ENCODE measurements at places on chromosomes 1 and 21.
A peak's percentile ranks its signal among the peaks of the same experiment; 100 is the strongest.

DNA sequence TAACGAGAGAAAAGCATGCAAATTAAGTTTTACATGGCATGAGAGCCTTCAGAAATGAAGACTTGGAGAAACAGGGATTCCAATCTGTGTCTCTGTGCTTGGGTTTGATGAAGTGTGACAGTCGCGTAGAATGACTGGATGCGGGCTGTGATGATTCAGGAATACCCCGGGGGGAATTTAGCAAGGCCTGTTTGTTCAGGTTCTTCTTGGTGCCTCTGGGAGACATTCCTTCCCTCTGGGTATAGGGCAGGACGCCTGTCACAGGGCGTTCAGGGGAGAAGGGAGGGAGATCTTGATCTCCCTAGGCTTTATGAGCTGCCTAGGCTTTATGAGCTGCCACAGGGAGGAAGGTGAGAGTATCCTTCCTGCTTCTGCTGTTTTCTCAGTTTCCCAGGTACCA lies 36.6 kb downstream of the DOP1B start:
- DNase-seq: no peak

DNA sequence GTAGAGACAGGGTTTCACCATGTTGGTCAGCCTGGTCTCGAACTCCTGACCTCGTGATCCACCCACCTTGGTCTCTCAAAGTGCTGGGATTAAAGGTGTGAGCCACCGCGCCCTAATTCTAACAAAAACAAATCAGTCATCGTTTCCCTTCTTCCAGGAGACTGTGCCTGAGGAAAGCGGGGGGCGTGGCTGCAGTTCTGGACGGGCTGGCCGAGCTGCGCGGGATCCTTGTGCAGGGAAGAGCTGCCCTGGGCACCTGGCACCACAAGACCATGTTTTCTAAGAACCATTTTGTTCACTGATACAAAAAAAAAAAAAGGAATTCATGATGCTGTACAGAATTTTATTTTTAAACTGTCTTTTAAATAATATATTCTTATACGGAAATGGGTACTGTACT lies 104.2 kb downstream of the WDR4 start:
- no peak for DNase-seq

- DNase-seq: no peak
Observed at GRCh38 chr1:67290236-67290635, 17.4 kb upstream of the IL12RB2 start.

GRCh38 chr1:234559152-234559901 lies 50.7 kb downstream of the IRF2BP2 start:
- DNase-seq: no peak

GRCh38 chr1:201653233-201653632 lies 114.3 kb downstream of the NAV1 start:
- DNase-seq: no peak

GRCh38 chr21:43699933-43700599 lies 18.9 kb upstream of the PDXK start:
- DNase-seq: no peak

GRCh38 chr1:104768466-104768865 lies 1018.8 kb downstream of the AMY1C start:
- no peak for DNase-seq

- peak; percentile 18 for DNase-seq
Observed at GRCh38 chr1:221575605-221576004, 166.3 kb downstream of the DUSP10 start.

- no peak for DNase-seq
Observed at GRCh38 chr1:8404460-8405370, 86.8 kb downstream of the SLC45A1 start.

DNA sequence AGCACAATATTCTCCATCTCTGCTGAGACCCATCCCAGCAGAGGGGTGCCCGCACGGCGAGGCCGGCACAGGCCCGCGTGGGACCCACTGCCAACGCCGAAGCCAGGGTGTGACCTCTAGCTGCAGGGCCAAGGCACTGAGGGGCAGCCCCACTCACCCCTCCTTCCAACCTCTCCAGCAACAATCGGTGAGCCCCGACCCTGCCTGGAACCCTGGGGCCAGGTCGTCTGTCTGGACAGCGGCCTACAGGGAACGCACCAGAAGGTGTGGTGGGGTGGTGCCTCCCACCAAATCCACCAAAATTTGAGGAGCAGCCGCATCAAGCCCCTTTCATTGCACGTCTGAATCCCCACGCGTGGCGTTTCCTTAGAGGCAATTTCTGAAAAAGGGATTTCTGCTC lies 63.0 kb upstream of the ADARB1 start:
- DNase-seq: no peak

GRCh38 chr1:110120960-110121561 lies 8.8 kb downstream of the UBL4B start:
- DNase-seq: no peak

GRCh38 chr1:59350521-59350920 lies 53.6 kb downstream of the FGGY start:
- no peak for DNase-seq

DNA sequence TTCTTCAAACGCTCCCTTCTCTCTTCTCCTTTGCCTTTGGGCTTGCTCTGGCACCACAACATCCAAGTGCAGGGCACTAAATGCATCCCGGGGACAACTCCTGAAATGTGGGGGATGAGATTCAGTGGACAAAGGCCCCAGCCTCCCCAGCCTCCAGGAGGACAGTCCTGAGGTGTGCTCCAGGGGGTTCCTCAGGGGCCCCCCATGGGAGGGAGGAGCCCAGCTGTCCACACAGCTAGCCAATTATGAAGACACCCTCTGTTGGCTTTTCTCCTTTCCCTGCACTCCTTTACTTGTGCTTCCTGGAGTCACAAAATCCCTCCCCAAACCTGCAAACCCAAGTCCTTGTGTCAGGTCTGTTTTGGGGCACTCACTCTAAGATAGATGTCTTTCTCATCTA lies 735.4 kb downstream of the PTPRU start:
- DNase-seq: no peak

DNA sequence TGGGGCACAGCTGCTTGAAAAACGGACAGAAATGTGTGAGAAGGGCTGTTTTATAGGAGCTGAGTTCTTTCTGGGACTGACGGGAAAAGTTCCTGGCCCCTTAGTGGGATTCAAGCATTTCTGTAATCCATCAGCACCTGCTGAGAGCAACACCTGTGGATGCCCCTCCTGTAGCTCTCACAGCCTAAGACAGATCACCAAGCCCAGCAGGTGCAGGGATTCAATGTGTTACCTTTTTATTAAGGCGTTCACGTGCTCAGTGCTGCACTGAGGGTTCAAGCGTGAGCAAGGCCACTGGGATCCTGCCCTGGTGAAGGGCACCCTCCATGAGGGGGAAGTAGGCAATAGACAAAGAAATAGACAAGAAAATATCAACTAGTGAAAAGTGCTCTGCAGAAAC lies 14.9 kb downstream of the OLFML2B start:
- no peak for DNase-seq

DNA sequence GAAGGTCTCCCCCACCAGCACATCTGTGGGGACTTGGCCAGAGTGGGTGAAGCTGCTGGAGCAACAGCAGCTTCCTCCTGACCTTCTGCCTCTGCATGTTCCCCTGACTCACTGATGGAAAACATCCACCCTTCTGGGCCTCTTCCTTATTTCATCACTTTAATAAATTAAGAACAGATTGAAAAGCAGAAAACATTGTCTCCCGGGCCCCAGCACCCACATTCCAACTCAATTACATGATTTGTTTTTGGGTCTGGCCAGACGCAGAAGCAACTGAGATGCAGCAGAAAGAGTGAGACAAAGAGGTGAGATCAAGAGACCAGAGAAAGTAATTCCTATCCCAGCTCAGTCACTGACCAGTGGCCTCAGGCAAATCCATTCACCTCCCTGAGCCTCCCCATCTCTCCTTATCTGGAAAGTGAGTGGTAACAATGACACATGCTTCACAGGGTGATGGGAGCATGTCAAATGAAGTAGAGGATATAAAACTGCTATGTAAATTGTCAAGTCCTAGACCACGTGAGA lies 157.1 kb downstream of the ELAVL4 start:
- DNase-seq: no peak

GRCh38 chr1:214447557-214447871 lies 103.9 kb downstream of the PTPN14 start:
- DNase-seq: peak; percentile 38

DNA sequence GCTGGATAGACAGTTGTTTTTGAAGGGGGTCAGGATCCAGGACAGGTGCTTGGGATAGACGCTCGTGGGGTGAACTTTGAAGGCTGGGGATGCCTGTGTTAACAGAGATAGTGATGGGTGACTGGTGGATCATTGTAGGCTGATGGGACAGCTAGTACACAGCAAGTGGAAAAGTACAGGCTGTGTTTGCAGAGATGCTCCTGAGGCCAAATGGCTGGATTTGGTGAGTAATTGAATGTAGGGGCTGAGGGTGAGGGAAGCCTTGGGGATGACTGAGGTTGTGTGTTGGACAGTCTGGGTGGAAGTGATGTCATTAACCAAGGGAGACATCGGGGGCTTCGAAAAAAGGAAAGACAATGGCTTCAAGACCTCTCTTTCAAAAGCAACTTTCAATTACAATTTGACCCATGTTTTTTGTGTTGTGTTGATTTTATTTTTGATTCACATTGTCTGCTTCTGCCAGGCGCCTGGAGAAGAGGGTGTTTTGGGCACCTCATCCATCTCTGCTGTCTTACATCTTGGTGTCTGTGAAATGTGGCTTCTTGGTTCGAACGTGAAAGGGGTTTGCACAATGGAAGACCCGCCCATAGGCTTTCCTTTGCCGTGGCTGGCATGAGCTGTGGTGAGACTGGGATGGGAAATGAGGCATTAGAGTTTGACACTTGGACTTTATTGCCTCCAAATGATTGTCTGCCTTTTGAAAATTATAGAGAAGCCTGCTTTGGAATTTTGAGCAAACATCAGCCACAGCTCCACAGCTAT lies 147.5 kb downstream of the FOXD2 start:
- DNase-seq: no peak

DNA sequence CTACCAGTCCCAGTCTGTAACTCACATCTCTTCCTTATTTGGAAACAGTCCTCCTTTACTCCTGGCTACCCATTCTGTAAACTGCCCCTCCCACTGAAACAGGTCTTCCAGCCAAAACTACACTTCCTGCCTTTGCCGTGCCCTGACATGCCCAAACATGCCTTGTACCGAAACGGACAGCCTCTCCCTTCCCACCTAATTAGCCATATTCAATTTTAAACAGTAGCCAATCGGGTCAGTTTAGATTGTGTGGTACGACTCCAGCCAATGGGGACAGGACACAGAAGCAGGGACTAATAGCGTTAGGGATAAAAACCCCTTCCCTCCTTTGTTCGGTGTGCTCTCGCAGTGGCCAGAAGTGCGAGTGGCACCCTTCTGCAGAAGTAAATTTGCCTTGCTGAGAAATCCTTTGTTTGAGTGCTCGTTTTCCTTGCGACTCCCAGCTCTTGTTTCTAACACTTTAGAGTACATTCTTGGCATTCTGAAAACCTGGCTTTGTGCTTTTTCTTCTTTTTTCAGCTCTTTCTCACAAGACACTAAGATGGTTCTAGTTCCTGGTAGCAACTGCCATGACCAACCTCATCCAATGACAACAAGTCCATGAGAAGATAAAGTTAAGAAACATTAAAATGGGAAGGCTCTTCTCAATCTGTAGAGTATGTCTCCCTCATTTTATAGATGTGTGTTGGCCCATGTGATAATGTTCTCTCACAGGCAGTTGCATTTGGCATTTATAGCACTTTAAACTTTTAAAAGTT lies 325.1 kb upstream of the GREM2 start:
- no peak for DNase-seq

GRCh38 chr1:240199758-240200645 lies 108.3 kb downstream of the FMN2 start:
- DNase-seq: no peak

- DNase-seq: peak; percentile 63
Observed at GRCh38 chr1:231590453-231591198, 36.0 kb upstream of the DISC1 start.

- no peak for DNase-seq
Observed at GRCh38 chr1:35863136-35863535, 19.9 kb upstream of the AGO1 start.

DNA sequence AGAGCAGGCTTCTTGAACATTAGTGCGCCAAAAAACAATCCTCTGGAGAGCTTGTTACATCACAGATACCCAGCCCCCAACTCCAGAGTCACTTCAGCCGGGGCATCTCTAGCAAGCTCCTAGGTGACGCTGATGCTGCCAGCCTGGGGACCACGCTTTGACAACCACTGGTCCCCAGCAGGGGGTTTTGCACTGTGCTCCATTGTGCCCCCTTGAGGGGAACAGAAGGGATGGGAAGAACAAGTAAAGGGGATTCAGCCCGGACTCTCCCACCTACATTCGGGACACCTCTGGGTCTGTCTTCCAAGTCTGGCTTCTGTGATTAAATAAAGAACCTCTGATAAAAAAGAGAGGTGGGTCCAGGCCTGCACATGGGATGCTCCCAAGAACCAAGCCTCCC lies 60.4 kb downstream of the ATP5PO start:
- DNase-seq: no peak

- peak; percentile 81 for DNase-seq
Observed at GRCh38 chr21:38351961-38352521, 95.2 kb downstream of the KCNJ15 start.

DNA sequence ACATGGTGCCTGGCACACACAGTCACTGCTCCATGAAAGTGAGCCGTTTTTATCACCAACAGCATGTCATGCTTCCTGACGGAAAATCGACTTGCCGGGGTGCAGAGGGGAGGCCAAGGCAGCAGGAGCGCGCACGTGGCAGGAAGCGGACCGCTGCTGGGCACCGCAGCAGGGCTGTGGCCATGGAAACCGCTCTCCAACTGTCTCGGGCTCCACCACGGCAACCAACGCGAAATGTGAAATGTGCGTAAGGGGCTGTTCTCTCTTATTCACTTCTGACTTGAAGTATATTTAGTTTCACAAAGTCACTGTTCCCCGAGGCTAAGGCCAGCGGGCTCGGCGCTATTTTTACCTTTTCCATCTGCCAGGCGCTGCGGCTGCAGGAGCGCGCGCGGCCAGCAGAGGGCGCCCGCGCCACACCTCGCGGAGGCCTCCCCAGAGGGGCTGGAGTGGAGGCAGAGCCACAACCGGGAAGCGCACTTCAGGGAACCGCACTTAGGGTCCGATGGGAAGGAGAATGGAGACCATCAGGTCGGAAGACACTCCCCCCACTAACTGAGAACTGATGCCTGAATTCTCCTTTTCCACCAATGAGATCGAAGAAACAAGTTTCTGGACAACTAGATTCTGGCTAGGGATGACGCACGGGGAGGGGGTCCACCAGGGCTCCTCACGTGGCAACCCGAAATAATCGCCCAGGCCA lies 19.7 kb downstream of the RCC2 start:
- no peak for DNase-seq

DNA sequence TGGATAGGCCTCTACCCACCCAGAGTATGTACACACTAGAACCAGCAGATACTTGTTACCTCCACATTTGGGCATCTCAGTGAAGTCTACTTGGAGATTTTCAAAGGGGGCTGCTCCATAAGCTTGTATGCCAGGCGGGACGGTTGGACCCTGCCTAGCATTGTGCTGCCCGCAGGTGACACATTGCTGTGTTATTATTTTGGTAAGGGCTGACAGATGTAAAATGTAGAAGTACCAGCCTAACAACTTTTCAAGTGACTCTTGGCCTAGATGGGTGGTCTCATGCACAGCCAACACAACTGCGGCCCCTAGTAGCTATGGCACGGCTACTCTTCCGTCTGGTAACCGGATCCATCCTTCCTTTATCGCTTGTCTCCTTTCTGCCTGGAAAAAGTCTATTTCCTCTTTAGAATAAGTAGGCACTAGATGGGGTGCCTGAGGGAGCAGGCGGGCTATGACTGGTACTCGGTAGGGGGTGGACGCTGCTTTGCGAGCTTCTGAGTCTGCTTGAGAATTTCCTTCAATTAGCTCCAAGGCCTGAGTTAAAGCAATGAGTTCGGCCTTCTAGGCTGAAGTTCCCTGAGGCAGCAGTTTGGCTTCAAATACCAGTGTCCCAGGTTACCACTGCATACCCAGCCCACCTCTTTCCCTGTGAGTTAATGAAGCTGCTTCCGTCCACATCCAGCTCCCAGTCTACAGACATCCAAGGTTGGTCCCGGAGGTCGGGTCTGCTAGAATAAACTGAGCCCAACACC lies 405.3 kb downstream of the TGFB2 start:
- DNase-seq: no peak

Data from muscle of back (tissue), 13 donors.